Activated CD4-positive, alpha-beta T cell treated with anti-CD3 and anti-CD28 coated beads, Interleukin-2, amount 50 U/mL, for 24 hours (primary cell): ENCODE measurements at places on chromosomes 16 and 17.
A peak's percentile ranks its signal among the peaks of the same experiment; 100 is the strongest.

DNA sequence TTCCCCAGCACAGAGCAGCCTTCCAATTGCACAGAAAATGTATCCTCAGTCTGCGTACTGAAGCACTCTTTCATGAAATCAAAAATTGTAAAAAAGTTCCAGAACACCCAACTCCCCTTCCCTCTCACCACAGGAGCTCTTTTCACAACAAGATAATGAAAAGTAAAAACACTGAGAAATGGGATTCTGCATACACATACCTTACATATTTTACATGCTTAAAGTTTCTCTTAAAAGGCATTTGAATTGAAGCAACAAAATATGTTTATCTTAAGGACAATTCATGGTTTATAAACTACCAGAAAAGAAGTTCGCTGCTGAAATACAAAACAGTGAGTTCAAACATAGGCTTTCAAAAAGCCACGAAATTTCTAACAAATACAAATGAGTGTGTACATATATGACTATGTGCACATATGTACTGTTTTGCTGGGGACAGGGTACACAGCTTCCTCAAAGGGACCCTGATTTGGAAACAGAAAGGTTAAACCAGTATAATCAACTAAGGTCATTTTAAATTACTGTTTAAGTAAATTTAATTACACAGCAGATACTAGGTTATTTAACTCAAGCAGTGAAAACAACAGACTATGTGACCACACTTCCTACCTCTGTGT, 33.8 kb downstream of the COG1 start:
- DNase-seq, result no peak

GRCh38 chr17:36072431-36073121, 8.5 kb downstream of the CCL18 start:
- DNase-seq, result peak; percentile 69

- DNase-seq, result no peak
Measured at GRCh38 chr17:74713171-74713755, 540 bp upstream of the CD300LF start.

DNA sequence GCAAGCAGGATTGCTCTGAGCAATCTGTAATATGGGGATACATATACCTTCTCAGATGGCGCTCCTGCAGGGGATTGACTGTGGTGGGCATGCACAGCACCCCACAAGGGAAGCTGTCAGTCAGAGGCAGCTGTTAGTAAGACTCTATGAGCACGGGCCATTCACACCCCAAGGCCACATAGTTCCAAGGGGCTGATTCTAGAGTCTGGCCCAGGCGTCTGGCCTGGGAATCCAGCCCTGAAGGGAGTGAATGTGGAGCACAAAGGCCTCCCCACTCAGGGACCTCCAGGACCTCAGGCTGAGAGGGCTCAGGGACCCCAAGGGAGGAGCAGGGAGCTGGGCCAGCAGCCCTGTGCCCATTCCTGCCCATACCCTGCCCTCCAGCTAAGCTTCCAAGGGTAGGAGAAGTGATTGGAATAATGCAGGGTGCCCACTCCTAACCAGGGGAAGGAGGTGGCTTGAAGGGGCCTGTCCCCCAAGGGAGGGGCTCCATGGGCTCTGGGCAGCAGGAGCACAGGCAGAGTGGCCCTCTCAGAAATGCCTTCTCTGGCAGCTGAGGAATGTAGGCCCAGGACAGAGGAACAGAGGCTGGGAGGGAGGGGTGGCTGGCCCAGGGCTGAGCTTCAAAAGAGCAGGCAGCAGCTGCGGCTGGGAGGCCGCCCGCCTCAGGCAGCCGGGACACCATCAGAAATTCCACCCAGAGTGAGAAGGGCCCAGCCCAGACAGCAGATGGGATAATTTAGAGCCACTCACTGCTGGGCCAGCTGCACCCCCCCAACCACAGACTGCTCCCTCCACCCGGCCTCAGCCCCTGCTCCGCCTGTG, 48.9 kb upstream of the MRPS23 start:
- DNase-seq, result no peak

- no peak for DNase-seq
Measured at GRCh38 chr16:57621521-57622271, 6.7 kb upstream of the ADGRG1 start.
